ENCODE measurements at places on chromosomes 5 and 9.

- DNase-seq, result no peak
Observed at GRCh38 chr5:113085880-113086409, 109.3 kb downstream of the DCP2 start.

- no peak for DNase-seq
Observed at GRCh38 chr5:6085341-6085860, 292.9 kb downstream of the MED10 start.

DNA sequence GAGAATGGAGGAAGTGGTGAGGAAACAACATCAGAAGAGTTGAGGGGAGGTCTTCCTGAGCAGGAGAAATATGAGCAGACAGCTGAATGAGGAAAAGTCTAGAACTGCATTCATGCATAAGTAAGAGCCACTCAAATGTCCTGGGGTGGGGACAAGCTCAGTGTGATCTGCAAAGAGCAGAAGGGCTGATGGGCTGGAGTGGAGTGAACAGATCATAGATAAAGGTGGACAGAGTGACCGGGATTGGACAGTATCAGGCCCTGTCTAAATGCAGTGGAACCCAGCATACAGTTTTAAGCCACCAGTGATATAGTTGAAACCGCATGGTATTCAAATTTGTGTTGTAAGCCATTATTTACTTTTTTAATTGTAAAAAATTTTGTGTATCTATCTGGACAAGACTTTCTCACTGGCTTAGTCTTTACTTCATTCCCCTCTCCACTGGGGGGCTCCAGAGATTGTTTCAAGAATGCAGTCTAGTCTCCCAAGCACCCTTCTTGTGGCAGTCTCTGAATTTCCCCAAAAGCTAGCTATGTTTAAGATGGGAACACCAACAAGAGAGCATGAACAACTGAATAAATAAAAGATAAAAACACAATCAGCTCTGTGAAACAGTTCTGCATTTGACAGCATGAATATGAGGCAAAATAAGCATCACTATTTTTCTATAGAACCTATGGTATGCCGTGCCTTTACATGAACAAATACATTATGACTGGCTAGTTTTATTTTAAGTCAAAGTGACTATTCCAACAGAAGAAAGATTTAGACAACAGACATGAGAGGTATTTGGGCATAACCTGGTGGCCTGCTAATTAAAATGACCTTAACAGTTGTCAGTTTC, 10.7 kb upstream of the STK32A start:
- DNase-seq, result no peak

DNA sequence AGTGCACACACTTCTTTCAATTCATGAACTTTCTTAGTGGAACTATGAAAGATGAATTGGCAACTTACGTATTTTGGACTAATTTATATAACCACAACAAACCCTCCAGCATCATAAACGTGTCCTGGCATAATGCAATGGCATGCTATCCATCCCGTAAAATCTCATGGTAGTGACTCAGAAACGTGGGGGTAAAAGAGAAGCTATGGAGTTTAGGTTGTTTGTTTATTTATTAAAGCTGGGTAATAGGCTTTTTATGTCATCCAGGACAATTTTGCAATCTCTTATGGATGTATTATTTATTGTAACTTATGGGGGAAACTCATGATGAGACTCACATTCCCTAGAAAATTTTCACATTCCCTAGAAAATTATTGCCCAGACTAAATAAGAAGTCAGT, 106.3 kb downstream of the GDA start:
- no peak for DNase-seq

- DNase-seq, result no peak
Observed at GRCh38 chr5:73999297-73999696, 373.3 kb downstream of the ARHGEF28 start.

DNA sequence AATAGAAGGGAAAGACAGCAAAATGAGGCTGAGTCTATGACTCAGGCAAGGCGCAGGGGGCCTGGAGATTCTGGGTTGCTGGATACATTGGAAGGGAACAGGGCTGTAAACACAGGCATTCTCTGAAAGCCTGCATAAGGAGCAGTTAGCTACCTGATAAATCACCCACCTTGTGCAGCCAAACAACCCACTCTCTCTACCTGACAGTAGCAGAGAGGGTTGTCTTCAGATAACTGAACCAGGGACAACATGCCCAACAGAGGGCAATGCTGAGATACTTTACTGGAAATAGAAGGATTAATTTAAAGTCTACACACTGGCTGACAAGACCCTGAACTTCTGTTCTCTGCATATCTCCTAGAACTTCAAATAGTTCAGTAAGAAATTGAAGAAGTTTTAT, 161.6 kb downstream of the KCTD16 start:
- no peak for DNase-seq

DNA sequence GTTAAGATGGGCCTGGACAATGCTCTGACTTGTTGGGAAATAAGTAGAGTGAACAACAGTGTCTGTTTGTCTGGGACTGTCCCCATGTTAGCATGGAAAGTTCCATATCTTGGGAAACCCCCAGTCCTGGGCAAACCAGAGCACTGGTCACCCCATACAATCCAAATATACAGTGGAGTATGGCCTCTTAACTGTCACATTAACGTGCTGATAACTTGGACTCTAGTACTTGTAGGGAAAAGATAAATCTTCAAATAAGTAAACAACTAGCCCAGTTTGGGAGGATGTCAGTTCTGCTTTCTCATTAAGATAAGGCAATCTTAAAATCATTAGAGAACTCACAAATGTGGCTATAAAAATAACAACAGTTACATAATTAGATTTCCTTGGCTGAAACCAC, 47.6 kb upstream of the JAK2 start:
- no peak for DNase-seq

GRCh38 chr5:111379391-111379816, 132.9 kb downstream of the STARD4 start:
- DNase-seq, result no peak

DNA sequence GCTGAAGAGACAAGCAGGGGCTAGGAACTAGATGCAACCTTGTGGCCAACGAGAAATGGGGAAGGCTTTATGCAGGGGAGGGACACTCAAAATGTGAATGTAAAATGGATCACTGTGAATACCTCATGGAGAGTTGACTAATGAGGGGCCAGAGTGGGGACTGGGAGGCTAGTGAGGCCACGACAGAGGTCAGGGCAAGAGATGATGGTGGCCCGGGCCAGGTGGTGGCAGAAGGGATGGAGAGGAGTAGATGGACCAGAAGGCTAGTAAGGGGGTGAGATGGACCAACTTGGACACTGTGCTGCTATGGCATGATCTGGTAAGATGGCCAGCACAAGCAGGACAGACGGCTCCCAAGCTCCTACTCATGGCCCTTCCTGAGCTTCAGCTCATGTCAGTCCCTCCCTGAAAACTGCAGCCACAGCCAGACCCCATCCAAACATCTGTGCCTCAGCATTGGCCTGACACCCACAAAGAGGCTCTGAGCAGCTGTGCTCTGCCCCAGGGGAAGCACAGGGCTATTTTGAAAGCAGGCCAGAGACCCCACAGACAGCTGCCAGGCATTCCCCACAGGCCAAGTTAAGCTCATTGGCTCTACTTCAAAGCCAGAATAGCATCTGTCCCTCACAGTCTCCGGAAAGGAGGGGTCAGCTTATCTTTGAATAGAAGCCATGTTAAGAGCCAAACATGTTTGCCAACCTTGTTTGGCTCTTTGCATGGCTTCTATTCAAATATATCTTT, 22.1 kb downstream of the P4HA2 start:
- peak; percentile 23 for DNase-seq

DNA sequence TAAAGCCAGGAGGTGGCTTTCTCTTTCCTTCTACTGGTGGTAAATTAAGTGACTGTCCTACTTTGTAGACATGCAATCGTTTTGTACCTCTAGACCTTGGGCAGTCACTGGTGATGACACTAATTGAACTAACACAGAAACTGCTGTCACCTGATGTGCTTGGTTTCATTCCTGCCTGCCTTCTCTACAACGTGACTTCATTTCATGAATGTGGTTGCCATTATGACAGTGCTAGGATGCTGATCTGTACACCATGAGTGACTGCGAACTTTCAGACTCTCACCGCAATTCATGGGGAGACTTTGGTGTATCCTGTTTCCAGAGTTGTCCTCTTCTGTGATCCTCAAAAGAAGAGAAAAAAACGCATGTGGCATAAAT, 47.5 kb downstream of the UBE2QL1 start:
- no peak for DNase-seq

DNA sequence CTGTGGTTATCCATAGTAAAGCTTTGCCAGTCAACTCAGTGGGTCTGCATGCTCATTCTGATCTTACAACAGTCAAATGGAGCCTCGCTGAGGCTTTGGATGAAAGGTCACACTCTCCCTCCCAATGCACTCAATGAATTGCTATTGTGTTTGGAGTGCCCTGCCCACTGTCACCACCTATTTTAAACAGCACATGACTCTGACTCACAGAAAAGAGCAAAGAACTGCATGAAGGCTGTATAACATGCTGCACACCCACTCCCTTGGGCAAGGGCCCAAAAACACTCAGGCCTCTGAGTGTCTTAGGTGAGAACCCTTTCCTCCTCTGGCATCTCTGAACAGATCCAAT, 118.7 kb upstream of the CCDC112 start:
- DNase-seq, result no peak

- DNase-seq, result no peak
Observed at GRCh38 chr9:84381508-84381907, 41.0 kb upstream of the SLC28A3 start.

GRCh38 chr5:16539169-16539666, 73.6 kb upstream of the ZNF622 start:
- no peak for DNase-seq

DNA sequence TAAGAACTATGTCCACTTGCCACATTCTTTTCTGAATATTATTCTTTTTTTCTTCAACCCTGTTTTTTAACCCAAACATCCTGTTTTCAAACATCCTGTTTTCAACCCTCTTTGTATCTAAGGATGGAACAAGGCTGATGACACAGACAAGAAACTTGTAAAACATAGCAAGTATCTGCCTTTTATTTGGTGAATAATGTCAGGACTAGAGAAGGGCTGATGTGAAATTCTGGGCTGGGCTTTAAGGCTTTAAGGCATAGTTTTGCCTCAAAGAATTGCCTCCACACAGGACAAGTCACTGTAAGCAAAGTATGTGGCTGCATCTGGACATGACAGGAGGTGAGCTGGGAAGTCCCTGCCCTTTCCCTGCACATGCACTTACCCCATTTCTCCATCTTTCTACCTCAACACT, 42.5 kb upstream of the RIC1 start:
- no peak for DNase-seq

- no peak for DNase-seq
Observed at GRCh38 chr9:71677209-71677608, 91.1 kb downstream of the CEMIP2 start.

DNA sequence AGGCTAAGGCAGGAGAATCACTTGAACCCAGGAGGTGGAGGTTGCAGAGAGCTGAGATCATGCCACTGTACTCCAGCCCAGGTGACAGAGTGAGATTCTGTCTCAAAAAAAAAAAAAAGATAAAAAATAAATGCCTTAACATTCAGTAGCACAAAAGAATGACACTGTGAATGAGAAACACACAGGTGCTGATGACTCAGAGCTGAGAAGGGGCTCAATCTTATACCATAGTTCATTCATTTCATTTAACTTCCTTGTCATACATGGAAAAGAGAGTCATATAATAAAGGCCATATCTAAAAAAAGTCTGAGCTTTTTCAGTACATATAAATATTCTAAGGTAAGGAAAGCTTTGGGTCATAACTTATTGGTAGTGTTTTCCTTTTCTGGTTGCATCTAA, 40.6 kb downstream of the WWC1 start:
- no peak for DNase-seq
